Stimulated activated CD8-positive, alpha-beta memory T cell treated with anti-CD3 and anti-CD28 coated beads, Interleukin-4, amount 100 ng/mL, for 4 hours (primary cell): ENCODE measurements at places on chromosomes 5 and 9.

DNA sequence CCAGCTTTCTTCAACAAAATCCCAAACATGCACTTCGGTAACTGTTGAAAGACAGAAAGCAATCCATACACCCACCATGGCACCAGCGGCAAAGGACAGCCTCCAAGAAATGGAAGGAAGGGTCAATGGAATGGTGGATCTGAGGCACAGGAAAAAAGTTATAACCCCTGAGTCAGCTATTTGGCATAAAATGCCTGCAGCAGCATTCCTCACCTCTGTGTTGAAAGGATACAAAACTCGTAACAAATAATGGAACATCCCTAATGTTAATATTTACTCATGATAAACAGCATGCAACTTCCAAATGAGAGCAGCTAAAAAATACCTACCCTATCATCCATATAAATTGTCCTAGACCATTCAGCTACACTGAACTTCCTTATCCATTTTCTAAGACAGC lies 9.4 kb downstream of the FBXW11 start:
- no peak for DNase-seq

GRCh38 chr5:168798065-168799023 lies 219.2 kb upstream of the PANK3 start:
- no peak for DNase-seq

DNA sequence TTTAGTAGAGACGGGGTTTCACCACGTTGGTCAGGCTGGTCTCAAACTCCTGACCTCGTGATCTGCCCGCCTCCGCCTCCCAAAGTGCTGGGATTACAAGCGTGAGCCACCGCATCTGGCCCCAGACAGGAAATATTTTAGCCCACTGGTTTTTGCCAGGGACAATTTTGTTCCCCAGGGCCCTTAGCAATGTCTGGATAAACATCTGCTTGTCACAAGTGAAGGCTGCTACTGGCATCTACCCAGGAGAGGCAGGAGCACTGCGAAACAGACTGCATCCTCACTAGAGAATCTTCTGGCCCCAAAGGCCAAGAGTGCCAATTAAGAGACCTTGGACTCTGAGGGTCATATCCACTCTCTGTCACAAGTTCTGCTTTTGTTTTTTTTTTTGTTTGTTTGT lies 2.4 kb upstream of the TPRN start:
- no peak for DNase-seq

GRCh38 chr9:132789719-132790118 lies 88.4 kb downstream of the AK8 start:
- no peak for DNase-seq

DNA sequence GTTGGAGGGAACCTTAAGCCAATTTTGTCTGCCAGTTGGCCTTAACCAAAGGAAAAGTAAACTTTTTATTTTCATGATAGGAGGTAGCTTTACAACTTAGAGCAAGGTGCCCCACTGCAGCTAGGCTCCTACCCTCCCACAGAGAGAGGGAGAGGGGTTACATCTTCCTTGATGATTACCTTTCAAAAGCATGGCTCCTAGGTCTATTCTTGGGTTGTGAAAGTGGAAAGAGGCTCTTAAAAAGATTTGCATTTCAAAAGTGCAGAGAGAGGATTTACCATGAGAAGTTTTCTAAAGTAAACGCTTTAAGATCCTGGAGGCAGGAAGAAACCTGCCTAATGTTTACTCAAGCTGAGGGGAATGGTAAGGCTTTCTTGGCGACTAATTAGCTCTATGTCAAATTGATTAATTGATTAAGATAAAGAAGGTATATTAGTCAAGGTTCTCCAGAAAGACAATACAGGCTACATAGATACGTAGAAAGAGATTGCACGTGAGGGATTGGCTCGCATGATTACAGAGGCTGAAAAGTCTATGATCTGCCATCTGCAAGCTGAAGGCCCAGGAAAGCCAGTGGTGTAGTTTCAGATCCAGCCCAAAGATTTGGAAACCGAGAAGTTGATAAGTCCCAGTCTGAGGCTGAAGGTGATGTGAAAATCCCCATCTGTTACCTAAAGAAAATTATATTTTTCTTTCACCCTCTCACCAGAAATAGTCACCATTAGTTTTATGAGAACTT lies 333.8 kb upstream of the CTNND2 start:
- DNase-seq: no peak

DNA sequence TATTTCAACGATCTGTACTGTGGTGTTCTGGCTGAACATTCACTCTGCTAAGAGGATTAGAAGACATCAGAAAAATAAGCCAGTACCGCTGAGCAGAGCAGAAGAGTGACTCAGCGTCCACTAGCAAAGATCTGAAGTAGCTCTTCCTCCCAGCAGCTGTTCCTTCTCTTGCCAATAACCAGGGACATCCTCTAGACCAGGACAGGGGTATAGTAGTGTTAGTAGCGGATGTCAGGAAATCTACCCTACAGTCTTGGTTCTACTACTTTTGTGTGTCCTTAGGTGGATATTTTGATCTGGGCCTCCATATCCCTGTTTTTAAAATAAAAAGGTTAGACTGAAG lies 103.6 kb downstream of the TSSK1B start:
- no peak for DNase-seq

- DNase-seq: no peak
Measured at GRCh38 chr5:110354311-110354710, 372.2 kb downstream of the TMEM232 start.

GRCh38 chr5:71905834-71906711 lies 187.0 kb downstream of the CARTPT start:
- DNase-seq: no peak

DNA sequence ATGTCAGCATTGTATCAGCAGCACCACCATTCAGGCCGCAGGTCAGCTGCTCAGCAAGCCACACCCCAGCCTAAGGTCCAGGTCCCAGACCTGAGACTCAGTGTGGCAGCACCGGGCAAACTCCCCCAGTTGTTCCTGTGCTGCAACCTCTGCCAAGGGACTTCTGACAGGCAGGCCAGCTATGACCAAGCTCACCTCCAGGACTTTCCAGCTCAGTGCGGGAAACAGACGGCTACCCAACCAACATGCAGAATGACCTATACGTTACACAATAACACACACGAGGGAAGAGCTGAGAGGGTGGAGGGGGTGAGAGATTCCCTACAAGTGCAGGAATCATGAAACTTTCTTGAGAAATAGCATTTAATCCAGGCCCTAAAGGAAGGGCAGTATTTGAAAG lies 143.7 kb downstream of the FSTL4 start:
- no peak for DNase-seq

GRCh38 chr9:6152788-6153187 lies 62.8 kb upstream of the IL33 start:
- DNase-seq: no peak

DNA sequence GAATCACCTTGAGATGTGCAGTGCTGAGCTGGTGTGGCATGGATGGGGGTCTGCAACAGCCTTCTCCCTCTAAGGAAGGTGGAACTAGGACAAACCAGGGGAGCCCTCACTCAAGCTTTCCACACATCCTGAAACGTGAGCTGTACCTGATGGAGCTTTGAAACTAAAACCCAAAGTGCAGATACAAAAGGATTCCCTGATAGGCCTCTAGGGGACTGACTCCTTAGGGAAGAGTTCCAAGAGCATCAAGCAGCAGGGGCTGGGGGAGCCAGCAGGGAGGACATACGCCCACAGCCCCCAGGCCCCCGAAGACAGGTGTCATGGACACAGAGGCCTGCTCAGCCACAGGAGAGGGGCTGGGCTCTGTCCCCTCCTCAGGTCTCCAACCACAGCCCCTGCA lies 17.7 kb downstream of the ARHGEF37 start:
- DNase-seq: no peak

- no peak for DNase-seq
Measured at GRCh38 chr5:148720257-148720656, 65.9 kb upstream of the HTR4 start.

- DNase-seq: no peak
Measured at GRCh38 chr9:125332527-125332926, 70.9 kb downstream of the GAPVD1 start.

- no peak for DNase-seq
Measured at GRCh38 chr5:130337179-130337888, 433.1 kb downstream of the CHSY3 start.

DNA sequence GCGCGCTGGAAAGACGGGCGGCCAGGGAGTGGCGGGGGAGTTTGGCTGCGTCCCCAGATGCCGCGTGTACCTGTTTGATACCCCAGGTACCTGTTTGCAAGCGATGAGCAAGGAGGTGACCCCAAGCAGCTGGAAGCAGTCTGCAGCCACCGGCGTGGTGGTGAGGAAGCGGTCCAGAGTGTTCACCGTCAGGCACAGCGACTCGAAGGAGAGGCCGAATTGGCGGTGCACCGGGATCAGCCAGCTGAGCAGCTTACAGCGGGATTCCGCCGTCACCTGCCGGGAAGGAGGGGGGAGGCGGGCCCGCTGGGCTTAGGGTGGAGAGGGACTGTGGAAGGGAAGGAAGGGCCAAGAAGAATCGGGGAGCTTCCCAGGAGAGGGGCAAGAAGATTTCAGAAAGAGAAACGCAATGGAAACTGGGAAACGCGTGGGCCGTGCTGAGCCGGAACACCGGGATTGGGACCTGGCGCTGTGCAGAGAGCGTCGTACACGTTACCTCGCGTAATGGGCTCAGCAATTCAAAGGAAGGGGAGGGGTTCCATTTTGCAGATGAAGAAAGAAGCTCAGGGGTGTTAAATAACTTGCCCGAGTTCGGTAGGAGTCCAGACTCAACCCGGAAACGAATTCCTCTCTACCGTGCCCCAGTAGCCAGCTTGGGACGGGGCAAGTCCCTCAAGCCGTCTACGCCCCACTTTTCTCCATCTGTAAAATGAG lies 980 bp downstream of the CCNO start:
- no peak for DNase-seq

GRCh38 chr9:69965416-69966145 lies 78.1 kb upstream of the MAMDC2 start:
- no peak for DNase-seq

- DNase-seq: no peak
Measured at GRCh38 chr9:136140046-136140445, 21.4 kb upstream of the TMEM250 start.

GRCh38 chr9:107480386-107480789 lies 9.2 kb downstream of the KLF4 start:
- no peak for DNase-seq

GRCh38 chr9:19967888-19968459 lies 179.1 kb upstream of the SLC24A2 start:
- DNase-seq: no peak

DNA sequence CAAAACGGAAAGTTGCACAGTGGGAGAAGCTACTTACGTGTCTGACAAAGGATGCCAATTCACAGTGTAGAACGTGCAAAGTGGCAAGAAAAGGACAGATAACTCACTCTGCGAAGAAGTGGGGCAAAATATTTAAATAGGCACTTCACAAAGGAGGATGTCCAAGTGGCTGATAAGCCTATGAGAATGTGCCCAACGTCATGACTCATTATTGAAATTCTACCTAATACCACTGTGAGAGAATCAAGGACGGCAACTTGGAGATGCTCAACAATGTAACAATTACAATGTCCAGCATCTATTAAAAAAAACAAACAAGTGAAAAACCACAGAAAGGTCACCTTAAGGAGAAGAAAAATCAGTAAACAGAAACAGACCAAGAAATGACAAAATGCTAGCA lies 59.0 kb downstream of the NACC2 start:
- no peak for DNase-seq

GRCh38 chr5:139561655-139562451 lies 714 bp downstream of the UBE2D2 start:
- peak; percentile 26 for DNase-seq

DNA sequence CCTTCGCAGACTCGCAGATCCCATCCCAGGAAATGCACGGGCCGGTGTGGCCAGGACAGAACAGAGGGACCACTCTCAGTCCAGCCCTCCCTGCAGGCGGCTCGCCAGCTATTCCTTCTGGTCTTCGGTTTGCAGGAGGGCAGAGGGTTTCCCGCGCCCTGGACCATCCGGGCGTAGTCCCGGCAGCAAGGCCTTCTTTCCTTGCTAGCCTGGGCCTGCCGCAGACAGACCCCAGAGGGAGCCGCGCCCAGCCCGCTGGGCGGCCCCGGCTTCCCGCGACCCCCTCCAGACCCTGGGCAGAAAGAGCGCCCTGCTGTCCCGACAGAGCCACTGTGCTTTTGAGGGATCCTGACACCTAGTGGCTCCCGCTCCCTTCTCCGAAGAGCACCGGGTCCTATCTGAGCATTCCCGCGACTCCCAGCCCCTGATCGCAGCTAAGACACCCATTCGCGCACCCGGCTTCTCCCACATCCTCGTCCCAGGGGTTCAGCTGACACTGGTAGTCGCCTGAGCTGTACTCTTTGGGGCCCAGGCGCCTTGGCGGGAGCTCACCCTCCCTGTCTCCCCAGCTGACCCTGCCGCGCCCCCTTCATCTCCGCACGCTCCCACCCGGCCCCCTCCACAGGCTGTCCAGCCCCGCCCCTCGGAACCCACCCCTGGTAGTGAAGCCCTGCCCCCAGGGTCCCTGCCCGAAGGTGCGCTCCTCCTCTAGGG lies 1.1 kb downstream of the CFAP90 start:
- no peak for DNase-seq

DNA sequence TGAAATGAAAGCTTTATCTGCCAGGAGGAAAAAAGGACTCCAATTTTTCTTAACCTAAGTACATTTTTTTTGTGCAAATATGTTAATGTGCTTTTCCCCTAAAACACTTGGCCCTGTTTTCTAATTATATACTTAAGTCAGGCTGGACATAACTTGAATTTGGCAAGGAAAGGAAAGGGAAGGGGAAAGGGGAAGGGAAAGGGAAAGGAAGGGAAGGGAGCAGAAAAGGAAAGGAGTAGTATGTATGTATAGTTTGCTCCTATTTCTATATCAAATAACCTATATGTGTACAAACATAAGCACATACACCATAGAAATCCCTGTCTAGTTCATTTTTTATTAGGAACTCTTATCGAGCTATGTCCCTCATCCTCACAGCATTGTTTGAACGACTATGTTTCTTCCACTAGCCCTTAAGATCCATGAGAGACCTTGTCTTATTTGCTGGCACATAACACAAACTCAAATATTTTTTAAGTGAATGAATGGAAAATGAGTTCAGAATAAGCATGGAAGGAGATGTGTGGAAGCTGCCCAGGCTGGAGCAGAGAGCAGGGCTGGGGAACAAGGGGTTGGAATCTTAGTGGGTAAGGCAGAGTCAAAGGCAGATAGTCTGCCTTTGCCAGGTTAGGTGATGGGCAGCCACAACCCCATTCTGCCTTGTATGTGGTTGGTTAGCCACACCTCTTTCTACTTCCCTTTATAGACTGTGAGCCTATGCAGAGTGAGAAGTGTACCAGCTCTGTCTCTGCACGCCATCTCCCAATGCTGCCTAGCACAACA lies 70.0 kb downstream of the KLHL3 start:
- no peak for DNase-seq
